ENCODE measurements at places on chromosomes 2 and 18.

- no peak for DNase-seq
Measured at GRCh38 chr18:21194871-21195771, 46.9 kb upstream of the GREB1L start.

DNA sequence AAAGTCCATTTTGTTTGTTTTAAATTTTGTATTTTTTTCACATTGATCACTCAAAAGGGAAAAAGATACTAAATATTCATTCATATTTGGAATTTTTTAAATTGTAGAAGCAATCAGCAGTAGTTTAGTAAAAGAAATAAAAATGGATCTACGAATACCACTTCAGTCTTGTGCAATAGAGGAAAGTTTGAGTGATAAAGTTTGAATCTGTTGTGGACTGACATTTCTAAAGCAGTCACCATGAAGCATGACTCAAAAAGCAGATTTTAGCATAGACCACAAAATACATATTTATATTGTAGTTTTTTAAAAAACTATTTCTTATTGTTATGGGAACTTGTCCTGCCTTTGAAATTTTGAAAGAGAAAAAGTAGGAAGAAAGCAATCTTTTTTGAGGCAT, 520.5 kb upstream of the ZEB2 start:
- no peak for DNase-seq

GRCh38 chr2:11865378-11865777, 118.9 kb downstream of the LPIN1 start:
- no peak for DNase-seq

GRCh38 chr18:14933049-14933851, 185.3 kb downstream of the ANKRD30B start:
- no peak for DNase-seq

DNA sequence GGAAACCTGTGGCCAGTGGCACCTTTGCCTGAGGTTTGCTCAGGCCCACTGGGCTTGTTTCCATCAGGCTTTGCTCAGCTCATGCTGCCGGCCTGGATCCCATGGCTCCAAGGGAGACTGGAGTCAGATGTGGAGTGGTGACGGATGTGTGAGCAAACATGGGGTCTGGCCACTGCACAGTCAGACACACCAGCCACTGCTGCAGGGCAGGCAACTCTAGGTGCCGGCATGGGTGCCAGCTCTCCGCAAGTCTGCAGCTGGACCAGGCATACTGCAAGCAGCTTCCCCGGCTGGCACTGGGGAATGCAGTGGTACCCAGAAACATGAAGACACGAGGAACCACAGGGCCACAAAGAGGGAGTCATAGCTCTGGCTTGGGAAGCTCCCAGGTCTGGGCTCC, 37.4 kb downstream of the TDRD15 start:
- DNase-seq: no peak

GRCh38 chr2:85769983-85770362, 16.2 kb downstream of the ATOH8 start:
- DNase-seq: no peak

DNA sequence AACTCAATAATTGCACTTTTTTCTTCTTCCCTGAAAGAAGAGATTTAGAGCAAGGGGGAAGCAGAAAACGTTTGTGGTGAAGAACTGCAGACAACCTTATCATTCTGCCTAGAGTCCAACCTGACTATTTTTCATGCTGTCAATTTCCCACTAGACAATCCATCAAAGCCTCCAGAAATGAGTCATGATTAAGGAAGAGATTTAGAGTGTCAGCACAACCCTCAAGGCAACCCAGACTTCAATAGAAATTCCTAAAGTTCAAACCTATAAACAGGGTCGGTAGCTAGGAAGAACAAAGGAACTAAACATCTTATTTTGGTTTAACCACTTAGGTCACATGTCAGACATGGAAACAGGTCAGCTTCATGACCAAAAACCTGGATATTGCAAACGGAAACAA, 86.9 kb downstream of the SLC25A12 start:
- DNase-seq: no peak

- no peak for DNase-seq
Measured at GRCh38 chr2:72722492-72723070, 103.3 kb downstream of the EXOC6B start.

DNA sequence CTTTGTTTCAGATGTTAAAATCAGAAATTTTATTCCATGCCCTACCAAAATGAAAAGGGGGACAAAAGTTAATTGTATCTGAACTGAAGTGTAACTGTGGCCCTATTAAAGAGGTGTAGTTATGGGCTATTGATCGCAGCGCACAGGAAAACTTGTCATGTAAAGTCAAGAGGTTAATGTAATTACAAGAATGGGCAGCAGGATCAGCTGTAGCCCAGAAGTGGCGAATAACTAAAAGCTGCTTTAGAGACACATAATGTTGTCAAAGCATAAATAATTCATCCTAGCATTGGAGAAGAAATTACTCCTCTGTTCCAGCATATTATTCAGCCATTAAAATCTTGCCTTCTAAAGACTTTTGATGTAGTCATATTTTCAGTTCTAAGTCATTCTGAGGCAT, 211.8 kb downstream of the EPHA4 start:
- DNase-seq: no peak

DNA sequence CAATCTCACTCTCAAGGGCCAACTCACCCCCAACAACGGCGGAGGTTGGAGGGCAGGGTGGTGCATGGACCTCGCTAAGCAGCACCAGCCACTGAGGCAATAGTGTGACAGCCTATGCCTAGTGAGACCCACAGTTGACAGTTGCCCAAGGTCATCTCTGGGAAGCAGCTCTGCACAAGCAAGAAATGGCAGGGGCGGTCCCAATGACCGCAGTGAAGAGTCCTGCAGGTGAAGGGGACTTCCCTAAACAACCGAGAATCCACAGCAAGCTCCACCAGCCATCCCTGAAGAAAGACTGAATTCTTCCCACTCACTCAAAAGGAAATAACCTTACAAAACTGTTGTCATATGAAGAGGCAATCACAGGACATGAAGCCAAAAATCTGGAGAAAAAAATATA, 313.4 kb upstream of the ID2 start:
- no peak for DNase-seq

GRCh38 chr2:20448246-20448976, 1.5 kb downstream of the RHOB start:
- no peak for DNase-seq

GRCh38 chr2:234536178-234536965, 39.5 kb upstream of the ARL4C start:
- no peak for DNase-seq

DNA sequence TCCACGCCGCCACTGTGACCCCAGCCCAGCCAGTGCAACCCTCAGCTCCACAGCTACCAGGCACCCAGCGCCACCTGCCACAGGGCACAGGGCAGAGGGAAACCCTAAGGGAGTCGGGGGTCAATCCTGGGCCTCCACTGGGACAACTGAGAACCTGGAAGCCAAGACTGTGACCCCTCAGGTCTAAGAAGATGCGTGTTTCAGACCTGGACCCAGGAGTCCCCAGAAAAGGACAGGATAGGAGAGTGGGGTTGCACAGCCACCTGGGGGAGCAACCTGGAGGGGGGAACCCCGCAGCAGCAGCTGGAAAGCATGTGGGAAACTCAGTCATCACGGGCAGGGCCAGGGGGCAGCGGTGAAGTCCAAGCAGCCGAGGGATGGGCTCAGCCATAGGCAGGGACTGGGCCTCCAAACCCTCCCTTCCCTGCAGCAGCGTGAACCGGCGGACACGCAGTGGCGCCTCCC, 4.1 kb downstream of the ESPNL start:
- DNase-seq: no peak

GRCh38 chr2:165687426-165688002, 106.5 kb downstream of the GALNT3 start:
- DNase-seq: no peak

DNA sequence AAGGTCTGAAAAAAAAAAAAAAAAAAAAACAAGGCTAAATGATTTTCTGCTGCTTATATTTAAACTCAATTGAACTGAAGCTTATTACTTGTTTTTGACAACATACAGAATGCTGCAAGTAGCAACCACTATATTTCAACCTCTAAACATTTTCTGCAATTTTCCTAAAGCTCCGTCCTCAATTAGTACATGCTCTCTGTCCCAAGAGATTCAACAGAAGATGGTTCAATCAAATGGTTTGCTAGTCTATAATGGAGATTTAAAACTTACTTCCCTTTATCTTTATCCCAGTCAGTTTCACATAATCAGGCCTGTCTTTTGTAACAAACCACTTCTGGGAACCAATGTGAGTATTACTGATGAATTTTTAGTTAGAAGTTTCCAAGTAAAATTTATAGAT, 485.1 kb upstream of the CDH7 start:
- no peak for DNase-seq

DNA sequence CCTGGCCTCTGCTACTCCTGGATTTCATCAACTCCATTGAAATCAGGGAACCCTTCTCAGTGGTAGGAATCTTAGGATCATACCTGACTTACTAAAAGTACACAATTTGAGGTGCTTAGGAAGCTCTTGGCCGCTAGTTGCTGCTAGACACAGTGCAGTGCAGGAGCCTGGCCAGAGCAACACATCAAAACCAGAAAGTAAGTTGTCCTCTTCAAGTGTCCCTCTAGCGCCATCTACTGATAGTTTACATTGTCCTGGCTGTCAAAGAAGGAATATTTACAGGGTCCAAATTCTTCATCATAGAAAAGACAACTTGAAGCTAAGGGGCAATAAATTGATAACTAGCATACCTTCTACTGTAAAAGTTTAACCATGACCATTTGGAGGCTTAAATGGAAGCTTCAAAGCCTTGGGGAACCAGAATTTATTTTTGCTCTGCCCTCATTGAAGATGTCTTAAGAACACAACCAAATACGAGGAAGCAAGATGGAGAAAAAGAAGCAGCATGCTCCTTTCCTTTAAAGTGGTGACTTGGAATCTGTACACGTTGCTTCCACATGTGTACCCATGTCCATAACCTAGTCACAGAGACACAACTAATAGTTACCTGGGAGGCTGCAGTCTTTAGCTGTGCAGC, 889.1 kb upstream of the GCFC2 start:
- peak; percentile 77 for DNase-seq

GRCh38 chr2:233991196-233991595, 59.3 kb upstream of the SPP2 start:
- no peak for DNase-seq

- no peak for DNase-seq
Measured at GRCh38 chr2:15273452-15273851, 287.7 kb downstream of the NBAS start.

DNA sequence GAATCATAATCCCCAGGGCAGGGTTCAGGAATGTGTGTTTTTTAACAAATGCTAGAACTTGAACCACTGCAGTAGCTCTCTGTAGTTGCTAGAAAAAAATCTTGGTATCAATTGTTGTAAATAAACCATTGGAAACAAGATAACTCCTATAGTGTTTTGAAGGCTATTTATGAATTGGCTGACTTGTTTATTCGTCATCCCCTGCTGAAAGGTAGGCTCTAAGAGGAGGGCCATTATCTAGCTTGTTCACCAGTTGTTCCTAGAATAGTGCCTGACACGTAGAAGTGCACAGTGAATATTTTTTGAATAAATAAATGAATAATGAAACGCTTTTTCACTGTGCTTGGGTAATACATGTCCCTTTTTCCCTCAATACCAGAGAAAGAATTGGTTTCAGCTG, 211.4 kb downstream of the BABAM2 start:
- DNase-seq: no peak

DNA sequence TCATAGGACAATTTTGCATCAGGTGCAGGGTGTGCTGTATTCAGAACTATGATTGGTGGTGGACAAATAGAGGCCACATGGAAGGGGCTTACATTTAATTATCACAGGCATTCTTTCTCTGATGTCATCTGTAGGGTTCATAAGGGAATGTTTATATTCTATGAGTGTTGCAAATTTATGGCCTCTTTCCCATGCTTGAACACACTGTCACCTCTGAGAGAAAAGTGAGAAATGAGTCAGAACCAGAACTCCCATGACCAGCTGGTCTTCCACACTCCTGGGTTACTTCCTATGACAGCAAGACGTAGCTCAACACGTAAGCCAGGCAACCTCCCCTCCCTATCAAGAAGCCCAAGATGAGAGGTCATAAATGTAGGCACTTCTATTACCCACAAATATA, 310.8 kb downstream of the PIEZO2 start:
- DNase-seq: no peak

DNA sequence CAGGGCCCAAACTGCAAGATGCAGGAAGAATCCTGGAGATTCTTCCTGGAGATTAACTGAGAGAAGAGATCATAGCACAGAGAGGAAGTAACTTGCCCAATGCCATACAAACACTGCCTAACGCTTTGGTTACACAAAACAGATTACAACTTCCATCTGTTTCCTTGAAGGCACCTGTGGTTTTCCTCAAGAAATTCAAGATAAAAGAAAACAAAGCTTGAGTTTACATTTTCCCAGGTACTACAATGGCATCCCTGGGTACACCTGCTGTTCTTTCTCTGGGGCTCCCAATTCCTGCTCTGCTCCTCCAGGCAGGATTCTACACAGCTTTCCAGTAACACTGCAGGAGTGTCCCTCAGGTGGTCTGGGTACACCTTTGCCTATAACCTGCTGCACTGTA, 781.9 kb upstream of the ID2 start:
- DNase-seq: no peak

DNA sequence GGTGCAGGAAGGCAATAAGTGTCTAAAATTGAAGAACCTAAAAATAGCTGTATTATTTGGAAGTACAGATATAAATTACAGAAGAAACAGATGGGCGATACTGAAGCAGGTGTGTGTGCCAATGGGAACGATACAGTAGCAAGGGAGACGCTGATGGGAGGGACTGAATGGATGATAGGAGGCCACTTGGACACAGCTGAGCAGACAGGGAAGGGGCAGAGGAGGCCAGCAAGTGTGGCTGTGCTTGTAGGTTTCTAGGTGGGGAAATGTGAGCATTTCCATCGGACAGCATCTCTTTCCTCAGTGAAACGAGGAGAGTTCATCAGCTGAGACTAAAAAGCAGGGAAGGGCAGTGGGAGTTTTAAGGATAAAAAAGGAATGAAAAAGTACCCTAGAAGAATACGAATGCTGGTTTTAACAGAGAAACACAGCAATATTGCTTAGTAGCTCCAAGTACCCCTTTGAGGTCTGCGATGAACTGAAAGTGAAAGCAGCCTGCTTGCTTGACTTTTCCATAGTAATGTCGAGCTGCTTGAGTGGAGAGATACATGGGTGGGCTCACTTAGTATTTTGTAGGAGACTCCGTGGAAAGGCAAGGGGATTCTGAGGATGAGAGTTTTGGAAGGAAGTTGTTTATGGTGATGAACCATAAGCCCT, 91.7 kb upstream of the EPC2 start:
- no peak for DNase-seq

Data from hindlimb muscle (tissue), 1 donor.